Gastroesophageal sphincter (tissue), 4 donors: ENCODE measurements at places on chromosomes 7 and 10.

- ATAC-seq = no peak
Measured at GRCh38 chr10:3672220-3672619, 112.8 kb downstream of the KLF6 start.

GRCh38 chr10:123717336-123717735 is 51.2 kb downstream of the GPR26 start:
- no peak for ATAC-seq

- no peak for ATAC-seq
Measured at GRCh38 chr7:138468244-138469123, 8.4 kb downstream of the TRIM24 start.

- no peak for ATAC-seq
Measured at GRCh38 chr10:124710266-124710881, 33.8 kb downstream of the FAM53B start.

DNA sequence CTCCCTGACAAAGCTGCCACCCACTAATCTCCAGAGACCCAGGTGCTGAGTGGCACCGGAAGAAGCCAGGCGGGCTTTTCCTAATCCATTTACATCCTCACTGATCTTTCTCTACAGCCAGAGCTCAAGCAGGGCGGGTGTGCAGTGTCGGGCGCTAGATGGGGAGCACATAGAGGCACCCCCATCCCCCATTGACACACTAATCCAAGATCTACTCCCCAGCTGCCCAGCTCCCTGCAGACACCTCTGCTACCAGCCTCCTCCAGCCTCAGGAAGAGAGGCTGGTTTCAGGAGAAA is 22.2 kb downstream of the FRMPD2 start:
- no peak for ATAC-seq

- no peak for ATAC-seq
Measured at GRCh38 chr7:101088069-101088425, 2.8 kb downstream of the TRIM56 start.

DNA sequence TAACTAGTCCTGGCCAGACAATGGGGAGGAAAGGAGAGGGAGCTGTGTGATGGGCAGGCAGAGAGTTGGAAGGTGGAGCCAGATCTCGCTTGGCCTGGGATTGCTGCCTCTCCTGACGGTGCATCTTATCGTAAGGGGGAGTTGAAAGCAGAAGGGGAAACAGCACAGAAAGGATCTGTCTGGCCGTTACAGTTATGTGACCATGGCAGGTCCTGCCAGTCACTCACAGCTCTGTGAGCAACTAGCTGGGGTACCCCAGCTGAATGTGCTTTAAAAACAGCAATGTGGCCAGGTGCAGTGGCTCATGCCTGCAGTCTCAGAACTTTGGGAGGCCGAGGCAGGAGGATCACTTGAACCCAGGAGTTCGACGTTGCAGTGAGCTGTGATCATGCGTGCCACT is 8.1 kb downstream of the BLVRA start:
- ATAC-seq = no peak

GRCh38 chr7:100119970-100120732 is 717 bp downstream of the CNPY4 start:
- ATAC-seq = peak; percentile 73

DNA sequence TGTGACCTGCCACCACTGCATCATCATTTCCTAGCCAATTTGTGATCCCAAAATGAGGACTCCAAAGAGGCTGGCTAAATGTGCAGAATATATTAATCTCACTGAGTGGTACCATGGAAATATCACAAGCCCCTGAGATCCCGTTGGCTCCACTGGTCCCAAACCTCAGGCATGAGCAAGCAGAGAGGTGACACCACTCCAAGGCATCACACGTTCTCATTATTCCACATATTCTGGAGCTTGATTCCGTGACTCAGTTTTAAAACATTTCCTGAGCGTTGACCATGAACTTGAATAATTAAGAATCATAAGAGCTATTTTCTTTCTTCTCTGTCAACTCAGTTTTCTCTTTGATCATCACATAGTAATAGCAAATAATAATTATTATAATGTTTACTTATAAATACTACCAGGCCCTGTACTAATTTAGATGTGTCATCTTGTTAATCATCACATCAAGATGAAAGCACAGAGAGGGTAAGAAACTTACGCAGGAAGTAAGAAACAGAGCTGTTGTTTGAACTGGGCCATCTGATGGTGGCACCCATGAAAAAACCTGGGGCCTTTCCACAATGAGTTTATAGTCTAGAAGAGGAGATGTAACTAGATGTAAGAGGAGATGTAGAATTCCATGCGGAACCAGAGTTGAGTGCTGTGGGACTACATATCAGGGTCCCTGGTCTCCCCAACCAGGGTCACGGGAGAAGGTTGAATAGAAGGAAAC is 3.5 kb downstream of the APBB1IP start:
- ATAC-seq = no peak

DNA sequence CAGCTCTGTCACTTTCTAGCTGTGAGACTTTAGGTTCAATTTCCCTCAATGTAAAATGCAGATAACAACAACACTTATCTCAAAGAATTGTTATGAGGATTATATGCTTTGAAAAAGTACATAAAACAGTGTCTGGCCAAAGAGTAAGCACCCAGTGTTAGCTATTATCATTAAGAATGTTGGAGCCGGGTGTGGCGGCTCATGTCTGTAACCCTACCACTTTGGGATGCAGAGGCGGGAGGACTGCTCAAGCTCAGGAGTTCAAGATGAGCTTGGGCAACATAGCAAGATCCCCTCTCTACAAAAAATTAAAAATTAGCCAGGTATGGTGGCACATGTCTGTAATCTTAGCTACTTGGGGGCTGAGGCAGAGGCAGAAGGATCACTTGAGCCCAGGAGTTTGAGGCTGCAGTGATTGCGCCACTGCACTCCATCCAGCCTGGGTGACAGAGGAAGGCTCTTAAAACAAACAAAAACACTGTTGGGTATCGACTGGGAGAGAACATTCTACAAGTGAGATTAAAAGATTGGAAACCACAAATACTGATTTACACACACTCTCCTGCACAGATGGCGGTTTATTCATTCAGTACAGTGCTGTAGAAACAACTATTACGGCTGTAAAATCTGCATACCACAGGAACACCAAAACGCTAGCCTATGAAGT is 107.3 kb downstream of the PROSER2 start:
- no peak for ATAC-seq

DNA sequence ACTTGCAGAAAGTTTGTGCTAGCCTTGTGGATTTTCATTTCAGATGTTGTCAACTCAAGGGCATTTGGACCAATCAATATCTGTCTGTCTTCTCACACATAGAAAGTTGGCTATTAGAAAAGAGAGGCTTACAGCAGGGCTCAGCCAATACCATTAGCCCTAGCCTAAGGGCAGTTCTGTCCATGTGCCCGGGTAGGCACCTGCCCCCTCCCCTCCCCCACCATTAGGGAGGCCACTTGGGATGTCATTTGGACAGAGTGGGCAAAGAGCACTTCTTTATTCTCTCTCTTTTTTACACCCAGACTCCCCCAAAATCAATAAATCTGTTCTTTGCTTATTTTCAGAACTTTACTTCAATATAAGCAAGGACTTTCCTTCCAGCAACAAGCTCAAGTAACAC is 188.5 kb upstream of the MKI67 start:
- no peak for ATAC-seq

DNA sequence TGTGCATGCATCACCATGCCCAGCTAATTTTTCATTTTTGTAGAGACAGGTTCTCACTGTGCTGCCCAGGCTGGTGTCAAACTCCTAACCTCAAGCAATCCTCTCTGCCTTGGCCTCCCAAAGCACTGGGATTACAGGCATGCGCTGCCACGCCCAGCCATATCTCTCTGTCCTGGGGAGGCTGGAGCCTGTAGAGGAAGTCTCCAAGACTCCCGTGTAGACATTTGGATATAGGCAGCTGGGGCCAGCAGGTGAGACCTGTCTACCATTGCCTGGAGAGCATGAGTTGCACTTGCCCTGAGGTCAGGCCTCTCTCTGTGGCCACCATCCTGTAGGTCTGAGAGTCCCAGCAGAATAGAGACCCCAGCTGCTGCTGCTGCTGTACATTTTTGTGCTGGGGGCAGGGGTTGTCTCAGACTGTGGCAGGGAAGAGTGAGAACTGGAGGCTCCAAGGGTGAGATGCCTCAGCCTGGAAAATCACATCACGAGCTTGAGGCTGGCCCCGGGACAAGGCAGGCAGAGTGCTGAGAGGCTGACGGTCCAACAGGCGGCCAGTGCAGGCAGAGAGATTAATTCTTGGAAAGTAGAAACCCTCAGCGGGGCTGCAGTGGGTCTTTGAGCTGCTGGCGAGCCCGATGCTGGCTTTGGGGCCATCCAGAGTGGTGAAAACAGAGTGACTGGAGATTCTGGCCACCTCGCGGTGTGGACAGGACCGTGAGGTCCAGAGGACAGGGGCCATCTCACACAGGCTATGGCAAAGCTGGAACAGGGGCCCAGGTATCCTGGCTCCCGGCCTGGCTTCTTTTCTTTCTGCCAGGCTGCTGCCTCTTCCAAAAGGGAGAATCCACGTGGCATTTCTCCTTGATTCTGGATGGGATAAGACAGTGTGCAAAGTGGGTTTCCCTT is 60.9 kb downstream of the TMEM270 start:
- peak; percentile 67 for ATAC-seq

- no peak for ATAC-seq
Measured at GRCh38 chr10:129305046-129305445, 162.0 kb upstream of the MGMT start.

- no peak for ATAC-seq
Measured at GRCh38 chr7:92909686-92910475, 73.5 kb upstream of the CDK6 start.

- no peak for ATAC-seq
Measured at GRCh38 chr10:126387041-126387921, 996 bp downstream of the ADAM12 start.

DNA sequence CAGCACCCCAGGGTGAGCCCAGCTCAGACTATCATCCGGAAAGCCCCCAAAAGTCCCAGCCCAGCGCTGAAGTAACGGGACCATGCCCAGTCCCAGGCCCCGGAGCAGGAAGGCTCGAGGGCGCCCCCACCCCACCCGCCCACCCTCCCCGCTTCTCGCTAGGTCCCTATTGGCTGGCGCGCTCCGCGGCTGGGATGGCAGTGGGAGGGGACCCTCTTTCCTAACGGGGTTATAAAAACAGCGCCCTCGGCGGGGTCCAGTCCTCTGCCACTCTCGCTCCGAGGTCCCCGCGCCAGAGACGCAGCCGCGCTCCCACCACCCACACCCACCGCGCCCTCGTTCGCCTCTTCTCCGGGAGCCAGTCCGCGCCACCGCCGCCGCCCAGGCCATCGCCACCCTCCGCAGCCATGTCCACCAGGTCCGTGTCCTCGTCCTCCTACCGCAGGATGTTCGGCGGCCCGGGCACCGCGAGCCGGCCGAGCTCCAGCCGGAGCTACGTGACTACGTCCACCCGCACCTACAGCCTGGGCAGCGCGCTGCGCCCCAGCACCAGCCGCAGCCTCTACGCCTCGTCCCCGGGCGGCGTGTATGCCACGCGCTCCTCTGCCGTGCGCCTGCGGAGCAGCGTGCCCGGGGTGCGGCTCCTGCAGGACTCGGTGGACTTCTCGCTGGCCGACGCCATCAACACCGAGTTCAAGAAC is 1.1 kb downstream of the VIM start:
- peak; percentile 77 for ATAC-seq
